Stimulated activated CD4-positive, alpha-beta T cell treated with anti-CD3 and anti-CD28 coated beads, Interleukin-15, amount 100 ng/mL, for 1 hour (primary cell): ENCODE measurements at places on chromosomes 2 and 18.

DNA sequence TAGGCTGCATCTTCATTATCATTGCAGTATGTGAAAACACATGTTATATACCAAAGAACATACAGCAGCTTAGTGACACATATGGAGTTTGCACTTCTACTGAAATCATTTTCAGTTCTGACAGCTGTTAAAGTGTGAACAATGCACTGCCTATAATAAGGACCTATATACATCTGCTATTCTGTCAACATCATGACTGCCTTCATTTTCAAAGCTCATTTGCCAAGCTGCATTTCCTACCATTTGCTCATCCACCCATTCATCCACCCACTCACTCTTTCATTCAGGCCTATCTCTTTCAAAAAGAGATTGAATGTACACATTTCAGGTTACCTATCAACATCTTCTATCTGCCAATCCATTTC lies 81.7 kb upstream of the STK17B start:
- DNase-seq: no peak

DNA sequence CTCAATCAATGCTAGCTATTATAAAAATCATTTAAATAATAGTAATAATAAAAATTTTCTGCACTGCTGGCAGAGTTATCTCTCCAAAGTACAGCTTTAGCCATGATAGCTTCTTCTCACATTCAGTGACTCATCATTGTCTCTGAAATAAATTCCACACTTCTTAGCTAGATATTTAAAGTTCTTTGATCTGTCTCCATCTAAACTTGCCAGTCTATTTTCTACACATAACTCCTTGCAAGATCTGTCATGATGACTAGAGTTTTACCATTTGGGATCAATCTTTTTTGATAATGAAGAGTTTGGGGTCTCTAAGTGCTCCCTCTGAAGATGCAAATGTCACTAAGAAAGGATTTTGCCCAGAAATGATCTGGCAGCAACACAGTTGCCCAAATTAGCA lies 155.4 kb upstream of the LHCGR start:
- no peak for DNase-seq

- no peak for DNase-seq
These were observed 104.1 kb downstream of the DLGAP1 start for GRCh38 chr18:4351005-4351404.

GRCh38 chr2:157898591-157898996 lies 22.5 kb upstream of the ACVR1 start:
- peak; percentile 12 for DNase-seq

- DNase-seq: no peak
These were observed 512.9 kb upstream of the ACVR2A start for GRCh38 chr2:147331790-147332419.

- DNase-seq: no peak
These were observed 4.4 kb downstream of the ARHGAP25 start for GRCh38 chr2:68738906-68739594.

GRCh38 chr2:137837830-137838229 lies 126.4 kb upstream of the HNMT start:
- DNase-seq: no peak

DNA sequence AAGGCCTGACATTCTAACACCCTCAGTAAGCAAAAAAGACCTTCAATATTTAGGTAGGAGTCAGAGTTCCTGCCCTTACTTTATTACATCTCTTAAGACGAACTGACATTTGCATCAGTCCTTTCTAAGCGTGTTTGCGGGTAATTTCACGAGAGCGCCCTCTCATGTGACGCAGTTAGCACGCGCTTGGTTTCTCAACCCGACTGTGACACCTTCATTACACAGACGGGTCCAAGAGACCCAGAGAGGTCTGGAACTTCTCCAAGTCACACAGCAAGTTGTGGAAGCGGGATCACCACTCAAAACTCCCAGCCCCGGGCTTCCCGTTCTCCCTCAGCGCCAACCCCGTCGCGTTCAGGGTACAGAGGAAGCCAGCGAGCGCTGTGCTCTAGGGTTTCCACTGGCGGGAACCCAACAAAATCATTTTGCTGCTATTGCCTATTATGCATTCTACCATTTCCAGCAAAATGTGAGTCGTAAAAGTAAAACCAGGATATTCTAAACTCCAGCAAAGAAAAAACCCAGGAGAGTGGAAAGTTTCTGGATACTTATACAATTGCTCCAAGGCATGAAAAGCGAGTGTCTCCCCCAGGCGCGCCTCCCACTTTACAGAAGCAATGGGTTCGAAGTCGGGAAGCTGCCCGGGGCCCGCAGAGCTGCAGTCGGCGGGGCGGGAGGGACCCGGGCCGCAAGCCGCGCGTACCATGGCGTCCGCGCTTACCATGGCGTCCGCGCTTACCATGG lies 601 bp downstream of the ENOSF1 start:
- DNase-seq: peak; percentile 50

DNA sequence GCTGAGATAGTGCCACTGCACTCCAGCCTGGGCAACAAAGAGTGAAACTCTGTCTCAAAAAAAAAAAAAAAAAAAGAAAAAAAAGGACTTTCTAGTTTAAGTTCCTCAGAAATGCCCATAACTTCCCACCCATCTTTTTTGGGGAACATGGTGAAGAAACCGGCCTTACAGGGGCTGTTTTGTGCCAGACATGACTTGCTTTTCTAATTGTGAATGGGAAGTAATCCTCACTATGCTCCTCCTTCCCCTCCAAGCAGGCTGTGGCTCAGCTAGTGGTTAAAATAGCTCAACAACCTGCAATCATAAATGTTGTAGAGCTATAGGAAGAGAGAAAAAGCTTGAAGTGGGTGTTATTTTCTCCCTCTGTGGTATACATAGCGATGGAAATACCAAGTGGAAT lies 34.1 kb upstream of the OLA1 start:
- DNase-seq: no peak

- peak; percentile 25 for DNase-seq
These were observed 1.8 kb downstream of the ZFP36L2 start for GRCh38 chr2:43224571-43225092.

GRCh38 chr18:54952026-54952425 lies 7.2 kb downstream of the CCDC68 start:
- no peak for DNase-seq

GRCh38 chr2:140359056-140359771 lies 1579.0 kb upstream of the NXPH2 start:
- DNase-seq: no peak

- DNase-seq: no peak
These were observed 146.7 kb upstream of the L3MBTL4 start for GRCh38 chr18:6561420-6561861.

- no peak for DNase-seq
These were observed 195.1 kb downstream of the LPIN1 start for GRCh38 chr2:11941201-11942177.

GRCh38 chr2:170029551-170029950 lies 148.4 kb upstream of the MYO3B start:
- DNase-seq: no peak

- no peak for DNase-seq
These were observed 68.8 kb upstream of the PIK3C3 start for GRCh38 chr18:41886126-41886807.

DNA sequence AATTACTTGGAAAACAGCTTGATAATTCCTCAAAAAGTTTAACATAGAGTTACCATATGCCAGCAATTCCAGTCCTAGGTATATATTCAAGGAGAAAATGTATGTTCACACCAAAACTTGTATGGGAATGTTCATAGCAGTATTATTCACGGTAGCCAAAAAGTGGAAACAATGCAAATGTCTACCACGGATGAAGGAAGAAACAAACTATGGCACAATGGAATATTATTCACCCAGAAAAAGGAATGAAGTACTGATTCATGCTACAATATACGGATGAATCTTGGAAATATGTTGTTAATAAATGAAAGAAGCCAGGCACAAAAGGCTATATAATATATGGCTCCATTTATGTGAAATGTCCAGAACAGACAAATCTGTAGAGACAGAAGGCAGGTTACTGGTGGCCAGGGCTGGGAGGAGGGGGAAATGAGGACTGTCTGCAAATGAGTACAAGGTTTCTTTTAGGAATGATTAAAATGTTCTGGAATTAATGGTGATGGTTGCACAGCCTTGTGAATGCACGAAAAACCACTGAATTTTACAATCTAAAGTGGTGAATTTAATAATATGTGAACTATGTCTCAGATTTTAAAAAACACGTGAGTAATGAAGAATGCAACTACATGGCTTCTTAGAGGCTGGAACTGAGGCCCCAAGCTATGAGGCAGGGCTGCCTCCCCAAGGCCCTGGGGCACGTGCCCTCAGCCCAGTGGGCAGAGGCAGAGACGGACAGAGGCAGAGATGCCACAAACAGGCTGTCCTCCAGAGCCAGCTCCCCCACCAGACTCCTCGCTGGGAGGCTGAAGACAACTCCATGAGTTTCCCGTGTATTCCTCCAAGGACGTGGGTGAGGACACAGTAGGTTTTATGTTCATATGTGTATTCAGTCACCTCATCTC lies 5.0 kb downstream of the LIMS2 start:
- DNase-seq: no peak

DNA sequence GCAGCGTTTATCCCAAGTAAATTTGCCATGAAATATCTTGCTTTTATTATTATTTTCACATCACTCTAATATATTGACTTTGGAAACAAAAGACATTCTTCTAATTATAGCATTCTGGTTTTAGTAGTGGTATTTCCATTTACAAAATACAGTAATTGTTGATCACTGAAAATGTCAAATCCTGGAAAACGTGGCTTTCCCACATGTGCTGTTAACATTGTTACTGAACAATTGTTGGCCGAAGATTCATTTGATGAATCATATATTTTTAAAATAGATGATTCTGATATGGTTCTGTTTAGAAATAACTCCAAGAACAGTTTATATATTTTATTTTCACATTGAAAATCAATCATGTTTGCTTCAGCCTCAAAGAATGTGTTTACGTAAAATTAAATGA lies 32.9 kb downstream of the SP140 start:
- no peak for DNase-seq

DNA sequence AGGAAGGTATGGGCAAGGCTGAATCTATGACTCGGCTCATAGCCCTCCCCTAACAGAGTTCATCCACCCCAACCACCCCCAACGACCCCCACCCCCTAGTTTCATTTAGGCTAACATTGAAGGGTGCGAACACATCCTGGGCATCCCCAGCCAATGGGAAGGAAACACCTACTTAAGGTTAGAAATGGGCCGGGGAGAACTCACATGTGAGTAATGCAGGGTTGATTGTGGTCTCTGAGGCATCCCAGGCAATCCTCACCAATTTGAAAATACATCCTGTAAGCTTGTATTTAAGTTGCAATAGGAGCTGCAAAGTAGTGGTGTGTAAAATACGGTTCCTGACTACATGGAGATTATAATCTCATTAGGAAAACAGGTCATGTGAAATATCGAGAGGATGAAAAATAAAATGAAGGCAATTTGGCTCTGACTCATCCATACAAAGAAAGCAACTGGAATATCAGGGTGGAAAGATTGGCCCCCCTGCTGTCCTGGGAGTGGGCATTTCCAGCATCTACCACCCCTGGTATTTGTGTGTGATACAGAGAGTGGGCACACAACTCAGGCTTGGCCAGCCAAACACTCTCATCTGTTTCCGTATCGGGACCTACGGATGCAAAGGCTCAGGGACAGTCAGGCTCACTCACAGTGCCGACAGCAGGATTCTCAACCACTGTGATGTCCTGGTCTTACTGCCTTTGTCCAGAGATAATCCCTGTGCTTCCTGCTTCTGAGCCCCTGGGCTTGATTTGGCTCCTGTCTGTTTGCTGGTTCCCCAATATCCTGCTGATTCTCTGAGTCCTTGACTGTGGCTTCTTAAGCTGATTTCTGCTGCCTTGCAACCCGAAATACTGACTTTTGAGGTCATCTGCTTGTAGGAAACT lies 90.0 kb upstream of the NCKAP5 start:
- no peak for DNase-seq

GRCh38 chr2:95277246-95277906 lies 3.1 kb downstream of the PROM2 start:
- DNase-seq: no peak

- no peak for DNase-seq
These were observed 400.2 kb upstream of the SPHKAP start for GRCh38 chr2:228581731-228582130.

- no peak for DNase-seq
These were observed 525.6 kb downstream of the MBD2 start for GRCh38 chr18:53698907-53699306.

DNA sequence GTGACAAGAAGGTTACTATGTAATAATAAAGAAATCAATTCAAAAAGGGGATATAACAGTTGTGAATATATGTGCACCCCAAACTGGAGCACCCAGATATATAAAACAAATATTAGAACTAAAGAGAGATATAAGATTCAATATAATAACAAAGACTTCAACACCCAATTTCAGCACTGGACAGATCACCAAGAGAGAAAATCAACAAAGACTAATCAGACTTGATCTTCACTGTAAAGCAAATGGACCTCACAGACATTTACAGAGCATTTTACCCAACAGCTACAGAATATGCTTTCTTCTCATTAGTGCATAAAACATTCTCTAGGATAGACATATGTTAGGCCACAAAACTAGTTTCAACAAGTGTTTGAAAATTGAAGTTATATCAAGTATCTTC lies 287.7 kb downstream of the DSC3 start:
- DNase-seq: no peak

GRCh38 chr2:28604284-28604843 lies 108.5 kb downstream of the PLB1 start:
- no peak for DNase-seq

DNA sequence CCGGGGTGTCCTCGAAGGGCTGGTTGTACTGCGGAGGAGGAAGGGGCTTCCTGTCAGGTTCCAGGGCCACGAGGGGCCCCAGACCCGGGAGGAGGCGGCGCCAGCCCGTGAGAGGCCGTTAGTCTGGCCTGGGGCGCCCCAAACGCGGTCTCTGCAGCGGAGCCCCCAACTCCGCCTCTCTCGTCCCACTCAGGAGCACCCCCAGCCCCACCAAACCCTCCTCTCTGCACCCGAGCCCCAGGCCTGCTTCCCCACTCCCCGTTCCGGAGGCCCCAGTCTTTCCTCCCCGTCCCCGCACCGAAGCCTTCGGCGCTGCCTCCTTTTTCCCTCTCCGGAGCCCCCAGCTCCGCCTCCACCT lies 473 bp downstream of the HJURP start:
- no peak for DNase-seq

GRCh38 chr2:232519581-232520438 lies at the start of gene PRSS56:
TSS of gene PRSS56 (plus strand) at chr2:232520388. CDS start at chr2:232520599, 211 bp downstream.
- DNase-seq: no peak

GRCh38 chr2:69200107-69200520 lies 186.9 kb downstream of the GFPT1 start:
- DNase-seq: no peak

DNA sequence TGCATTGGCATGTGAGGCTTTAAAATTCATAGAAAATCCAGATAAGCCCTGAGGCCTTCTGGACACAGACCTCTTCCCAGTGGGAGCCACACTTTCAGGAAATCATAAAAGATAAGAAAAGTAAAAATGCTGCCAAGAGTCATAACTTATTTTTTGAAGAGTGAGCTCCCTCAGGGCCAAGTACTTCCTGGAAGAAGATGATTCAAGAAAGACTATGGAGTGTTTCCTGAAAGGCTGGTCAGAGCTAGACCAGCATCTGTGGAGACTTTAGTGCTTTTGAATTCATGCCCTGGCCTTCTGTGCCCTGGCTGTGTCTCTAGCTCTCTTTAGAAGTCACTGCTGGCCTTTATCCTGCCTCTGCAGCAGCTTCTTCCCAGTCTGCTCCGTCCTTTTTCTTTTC lies 6.4 kb upstream of the XDH start:
- no peak for DNase-seq

GRCh38 chr2:179311101-179311500 lies 46.5 kb upstream of the SESTD1 start:
- DNase-seq: no peak

GRCh38 chr2:20129331-20130159 lies 78.1 kb upstream of the LAPTM4A start:
- DNase-seq: no peak
